Effector memory CD4-positive, alpha-beta T cell (primary cell): ENCODE measurements at places on chromosomes 4 and X.

- H3K27me3 ChIP-seq = no peaks in the 10 kb centered on the region
- DNase-seq = no peak
- H3K27ac ChIP-seq = no peak overlapping the region
- H3K36me3 ChIP-seq = peaks cover 46% of the 10 kb centered on the region
Measured at GRCh38 chr4:2937986-2938385, 25.2 kb downstream of the NOP14 start.

DNA sequence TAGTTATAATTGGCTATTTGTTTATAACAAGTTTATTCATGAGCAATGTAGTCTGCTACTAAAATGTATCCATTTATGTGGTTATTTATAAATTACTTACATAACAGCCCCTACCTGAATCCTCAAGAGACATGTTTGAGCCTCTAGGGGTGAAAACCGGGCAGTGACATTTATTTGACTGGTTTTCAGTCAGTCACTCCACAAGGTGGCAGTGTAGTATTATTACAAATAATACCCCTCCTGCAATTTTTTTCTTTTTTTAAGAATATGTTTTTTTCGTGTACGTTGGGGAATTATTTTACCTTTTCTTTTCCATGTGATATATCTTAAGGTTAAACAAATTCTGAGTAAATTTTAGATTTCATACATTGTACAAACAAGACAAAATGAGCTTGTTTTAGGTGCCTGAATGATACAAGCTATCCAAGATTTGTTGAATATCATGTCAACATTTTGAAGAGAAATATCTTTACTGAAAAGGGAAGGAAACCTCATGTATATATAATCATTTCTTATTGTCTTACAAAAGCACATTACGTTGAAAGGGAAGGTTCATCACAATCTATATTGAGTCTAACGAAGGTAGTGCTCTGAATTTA is 598.7 kb upstream of the TECRL start:
- no peaks in the 10 kb centered on the region for H3K4me1 ChIP-seq
- no peaks in the 10 kb centered on the region for H3K27me3 ChIP-seq
- no peak overlapping the region for H3K4me3 ChIP-seq
- no peaks in the 10 kb centered on the region for H3K36me3 ChIP-seq
- no peak for DNase-seq
- H3K27ac ChIP-seq = no peak overlapping the region

GRCh38 chrX:133175605-133176004 is 42.5 kb downstream of the TFDP3 start:
- H3K4me3 ChIP-seq = no peak overlapping the region
- no peaks in the 10 kb centered on the region for H3K4me1 ChIP-seq
- H3K27me3 ChIP-seq = no peaks in the 10 kb centered on the region
- no peaks in the 10 kb centered on the region for H3K36me3 ChIP-seq

- H3K4me3 ChIP-seq = peak overlapping the region; percentile 9
- H3K27ac ChIP-seq = no peak overlapping the region
- H3K27me3 ChIP-seq = no peaks in the 10 kb centered on the region
Measured at GRCh38 chrX:42934020-42934726, 156.2 kb upstream of the PPP1R2C start.

GRCh38 chr4:87005369-87005689 is 70.5 kb downstream of the AFF1 start:
- H3K4me1 ChIP-seq = peaks cover 13% of the 10 kb centered on the region
- H3K36me3 ChIP-seq = no peaks in the 10 kb centered on the region
- H3K27ac ChIP-seq = peak overlapping the region; percentile 81
- no peaks in the 10 kb centered on the region for H3K27me3 ChIP-seq
- DNase-seq = no peak
